ENCODE measurements at places on chromosomes 2 and 18.

GRCh38 chr2:198314559-198315153 lies 510.3 kb downstream of the PLCL1 start:
- peak; percentile 78 for DNase-seq

- no peak for DNase-seq
These were observed 320.8 kb downstream of the AFF3 start for GRCh38 chr2:99821572-99821971.

GRCh38 chr2:7661502-7661901 lies 744.3 kb downstream of the RNF144A start:
- DNase-seq: no peak

DNA sequence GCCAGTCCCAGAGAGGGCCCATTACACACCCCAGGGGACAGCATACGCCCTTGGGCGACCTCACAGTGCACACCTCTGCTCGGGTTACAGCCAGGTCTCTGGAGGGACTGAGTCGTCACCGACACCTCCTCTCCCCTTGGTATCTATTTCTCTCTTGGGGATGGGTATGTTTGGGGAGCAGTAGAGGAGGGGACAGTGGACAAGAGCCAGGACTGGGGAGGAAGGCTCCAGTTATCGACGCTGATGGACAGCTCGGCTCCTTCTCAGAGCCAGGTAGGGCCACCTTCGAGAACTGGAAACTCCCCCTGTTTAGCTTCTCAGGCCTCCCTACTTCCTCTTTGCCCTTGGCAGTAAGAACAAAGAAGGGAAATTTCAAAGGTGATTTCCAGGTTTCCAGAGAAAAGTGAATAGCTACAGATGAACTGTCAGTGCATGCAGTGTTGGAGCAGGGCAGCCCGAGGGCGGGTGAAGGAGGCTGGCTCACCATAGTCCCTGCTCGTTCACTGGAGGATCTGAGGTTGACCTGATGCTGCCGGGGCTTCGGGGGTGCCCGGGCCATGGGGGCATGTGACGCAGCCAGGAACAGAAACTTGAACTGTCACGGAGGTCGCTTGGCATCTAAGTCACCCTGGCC lies 4.4 kb upstream of the SEMA4C start:
- no peak for DNase-seq

DNA sequence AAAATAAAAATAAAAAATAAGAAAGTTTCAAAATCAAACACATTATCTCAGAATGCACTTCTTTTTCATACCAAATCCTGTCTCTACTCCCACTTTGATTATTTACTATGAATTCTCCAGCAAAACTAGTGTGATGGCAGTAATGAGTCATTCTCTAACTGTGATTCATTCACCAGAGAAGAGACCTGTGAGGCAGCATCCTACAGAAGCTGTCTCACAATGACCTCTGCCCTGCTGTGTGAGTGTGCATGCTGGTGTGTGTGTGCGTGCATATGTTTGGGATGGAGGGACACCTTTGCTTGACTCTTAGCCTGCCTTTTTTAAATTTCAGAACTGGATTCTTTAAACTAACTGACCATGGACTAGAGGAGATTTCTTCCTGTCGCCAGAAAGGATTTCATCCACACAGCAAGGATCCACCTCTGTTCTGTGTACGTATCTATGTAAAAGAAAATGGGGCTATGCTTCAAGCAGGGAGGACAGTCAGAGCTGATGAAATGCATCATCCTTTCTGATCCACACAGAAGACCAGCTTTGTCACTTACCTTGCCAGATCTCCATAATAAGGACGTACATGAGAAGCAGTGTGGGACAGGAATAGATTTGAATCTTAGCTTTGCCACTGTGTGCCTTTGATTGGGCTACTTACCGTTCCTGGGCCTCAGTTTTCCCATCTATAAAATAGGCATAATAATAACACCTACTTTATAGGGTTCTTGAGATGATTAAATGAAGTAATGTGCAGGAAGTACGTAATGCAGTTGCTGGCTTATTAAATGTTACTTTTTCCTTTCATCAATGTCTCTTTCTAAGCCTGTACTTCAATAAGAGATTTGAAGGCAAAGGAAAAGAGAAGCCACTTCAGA lies 31.2 kb downstream of the STAMBP start:
- no peak for DNase-seq
